Stimulated activated CD4-positive, alpha-beta T cell treated with anti-CD3 and anti-CD28 coated beads, Interleukin-1b, Interleukin-23, amount 100 ng/mL, for 1 hour (primary cell): ENCODE measurements at places on chromosomes 5 and 9.
A peak's percentile ranks its signal among the peaks of the same experiment; 100 is the strongest.

DNA sequence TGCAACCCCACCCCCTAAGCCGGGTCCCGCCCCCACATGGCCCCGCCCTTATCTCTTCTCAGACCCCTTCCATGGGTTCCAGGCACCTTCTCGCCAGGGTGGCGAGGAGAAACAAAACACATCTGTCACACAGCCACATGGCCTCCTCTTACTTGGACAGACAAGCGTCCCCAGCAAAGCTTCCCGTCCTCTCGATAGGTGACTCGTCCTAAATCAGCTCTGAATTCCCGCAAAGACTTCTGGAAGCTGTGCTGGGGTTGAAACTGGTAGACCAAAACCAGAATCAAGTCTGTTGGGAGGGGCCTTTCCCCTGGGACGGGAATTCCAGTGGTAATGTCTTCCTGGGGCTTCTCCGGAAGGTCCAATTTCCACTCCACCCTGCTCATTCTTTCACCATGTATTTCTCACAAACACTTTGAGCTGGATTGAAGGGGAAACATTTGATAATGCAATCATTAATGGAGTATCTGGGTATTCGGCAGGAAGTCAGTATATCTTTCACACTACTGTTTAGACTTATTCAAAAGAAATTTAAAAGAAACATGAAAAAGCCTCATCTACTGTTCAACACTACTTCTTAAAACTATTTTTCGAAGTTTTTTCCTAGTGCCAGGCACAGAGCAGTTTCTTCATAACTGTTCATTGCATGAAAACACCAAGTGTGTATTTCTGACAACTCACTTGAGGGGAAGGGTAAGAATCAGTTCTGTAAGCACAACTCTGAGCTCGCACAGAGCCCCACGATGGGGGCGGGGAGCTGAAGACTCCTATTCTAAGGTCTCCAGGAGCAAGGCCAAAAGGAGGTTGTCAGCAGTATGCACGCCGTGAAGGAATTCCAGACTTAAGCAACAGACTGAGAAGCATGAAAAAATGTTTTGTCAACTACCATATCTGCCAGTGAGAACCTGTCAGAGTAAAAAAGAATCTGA, 644 bp upstream of the CTNNAL1 start:
- DNase-seq = no peak

DNA sequence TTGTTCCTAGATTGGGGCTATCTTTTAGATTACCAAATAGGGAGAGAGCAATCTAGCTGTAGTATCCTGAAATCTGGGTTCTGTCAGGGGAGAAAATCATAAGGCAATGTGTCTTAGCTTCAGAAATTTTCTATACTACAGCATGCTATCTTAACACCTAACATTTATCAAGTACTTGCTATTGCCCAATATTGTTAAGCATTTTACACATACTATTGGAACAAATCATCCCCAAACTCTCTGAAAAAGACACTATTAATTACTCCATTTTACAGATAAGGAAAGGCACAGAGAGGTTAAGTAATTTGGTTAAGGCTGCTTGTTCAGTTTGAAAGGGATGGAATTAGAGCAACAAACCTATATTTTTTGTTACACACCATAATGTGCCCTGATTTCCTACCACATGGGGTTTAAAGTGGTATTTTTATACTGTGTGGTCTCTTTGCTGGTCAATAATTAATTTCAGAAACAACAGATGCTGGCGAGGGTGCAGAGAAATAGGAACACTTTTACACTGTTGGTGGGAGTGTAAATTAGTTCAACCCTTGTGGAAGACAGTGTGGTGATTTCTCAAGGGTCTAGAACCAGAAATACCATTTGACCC, 57.2 kb upstream of the RIC1 start:
- DNase-seq = no peak

GRCh38 chr5:32710550-32711361, at the start of gene NPR3:
Gene NPR3 (plus strand): TSS chr5:32711321. CDS start chr5:32711777, 456 bp downstream.
- DNase-seq = no peak

DNA sequence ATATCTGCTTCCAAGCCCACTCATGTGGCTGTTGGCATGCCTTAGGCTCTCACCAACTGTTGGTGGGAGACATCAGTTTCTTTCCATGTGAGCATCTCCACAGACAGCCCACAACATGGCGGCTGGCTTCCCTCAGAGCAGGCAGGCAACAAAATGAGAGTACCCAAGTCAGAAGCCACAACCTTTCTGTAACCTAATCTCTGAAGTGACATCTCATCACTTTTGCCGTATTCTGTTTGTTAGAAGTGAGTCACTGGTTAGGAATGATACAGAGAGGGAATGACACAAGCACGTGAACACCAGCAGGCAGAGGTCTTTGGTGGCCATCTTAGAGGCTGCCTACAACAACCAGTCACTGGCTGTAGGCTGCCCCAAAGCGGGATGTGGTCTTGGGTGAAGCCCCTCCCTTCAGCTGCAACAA, 88.6 kb upstream of the RASGRF2 start:
- DNase-seq = no peak

DNA sequence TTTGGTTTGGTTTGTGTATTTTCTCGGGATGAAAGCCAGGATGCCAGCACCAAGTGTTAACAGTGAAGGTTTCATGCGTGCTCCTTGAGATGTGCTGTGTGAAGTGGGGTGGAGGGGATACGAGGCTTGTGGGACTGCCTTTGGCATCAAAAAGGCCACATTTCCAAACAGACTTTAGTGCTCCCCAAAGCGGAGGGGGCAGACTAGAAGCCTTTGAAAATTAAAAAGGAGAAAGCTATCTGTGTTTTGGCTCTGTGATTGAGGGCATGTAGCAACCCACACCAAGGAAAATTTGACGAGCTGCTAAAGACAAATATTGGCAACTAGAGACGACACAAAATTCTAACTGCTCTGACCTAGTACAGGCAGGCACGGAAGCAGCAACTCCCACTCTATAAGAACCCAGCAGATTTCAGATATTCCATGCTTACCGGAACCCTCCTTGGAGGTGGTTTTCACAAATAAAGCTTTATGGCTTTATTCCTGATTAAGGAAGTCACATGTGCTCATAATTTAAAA, 154.5 kb downstream of the ARSB start:
- no peak for DNase-seq

- no peak for DNase-seq
Observed at GRCh38 chr5:90191352-90192045, 218.1 kb downstream of the CETN3 start.

- no peak for DNase-seq
Observed at GRCh38 chr9:38529317-38529716, 91.1 kb downstream of the ANKRD18A start.

DNA sequence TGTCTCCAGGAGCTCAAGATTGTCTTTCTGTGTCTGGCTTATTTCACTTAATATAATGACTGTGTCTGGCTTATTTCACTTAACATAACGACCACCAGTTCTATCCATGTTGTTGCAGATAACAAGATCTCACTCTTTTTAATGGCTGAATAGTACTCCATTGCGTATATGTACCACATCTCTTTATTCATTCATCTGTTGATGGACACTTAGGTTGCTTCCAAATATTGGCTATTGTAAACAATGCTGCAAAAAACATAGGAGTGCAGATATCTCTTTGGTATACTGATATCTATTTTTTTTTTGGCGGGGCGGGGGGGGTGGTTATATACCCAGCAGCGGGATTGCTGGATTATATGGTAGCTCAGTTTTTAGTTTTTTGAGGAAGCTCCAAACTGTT, 45.5 kb downstream of the FER start:
- DNase-seq = no peak

GRCh38 chr9:136078024-136078423, 17.1 kb downstream of the NACC2 start:
- no peak for DNase-seq

GRCh38 chr9:132055756-132056155, 23.9 kb downstream of the MED27 start:
- DNase-seq = no peak

DNA sequence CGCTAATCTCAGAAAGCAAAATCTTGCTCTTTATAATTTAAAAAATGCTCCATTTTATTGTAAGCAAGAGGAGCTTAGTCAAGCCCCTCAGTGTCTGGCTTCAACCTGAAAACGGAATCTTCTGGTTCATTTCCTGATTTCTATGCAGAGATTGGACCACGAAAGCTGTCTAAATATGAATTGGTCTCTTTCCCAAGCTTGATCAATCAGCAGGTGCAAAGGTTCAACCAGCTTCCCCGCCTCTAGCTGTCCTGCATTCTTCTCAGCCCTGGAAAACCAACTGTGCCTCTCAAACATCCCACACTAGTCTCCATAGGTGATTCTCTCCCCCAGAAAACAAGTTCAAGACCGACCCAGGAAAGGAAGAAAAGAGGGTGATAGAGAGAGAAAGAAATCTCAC, 34.5 kb downstream of the FNBP1 start:
- no peak for DNase-seq

DNA sequence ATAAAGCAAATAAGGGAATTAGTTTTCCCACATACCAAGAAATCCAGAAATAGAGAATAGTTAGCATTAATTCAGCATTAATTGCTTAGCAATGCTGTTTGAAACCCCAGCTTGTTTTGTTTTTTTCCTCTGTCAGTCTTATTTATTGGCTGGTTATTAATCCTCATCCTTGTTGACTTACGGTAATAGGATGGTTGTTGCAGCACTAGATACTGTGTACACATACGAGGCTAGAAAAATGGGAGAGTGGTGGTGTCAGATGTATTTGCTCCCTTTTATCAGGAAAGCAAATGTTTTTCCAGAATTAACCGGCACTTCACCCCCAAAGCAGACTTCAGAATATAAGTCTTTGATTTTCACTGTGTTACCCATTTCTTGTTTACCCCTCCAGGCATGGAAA, 60.4 kb downstream of the ERBIN start:
- no peak for DNase-seq

GRCh38 chr9:129143031-129143927, 32.1 kb downstream of the PTPA start:
- peak; percentile 46 for DNase-seq

GRCh38 chr9:89745601-89746376, 141.0 kb downstream of the GADD45G start:
- no peak for DNase-seq
